ENCODE measurements at places on chromosomes 13 and 19.

DNA sequence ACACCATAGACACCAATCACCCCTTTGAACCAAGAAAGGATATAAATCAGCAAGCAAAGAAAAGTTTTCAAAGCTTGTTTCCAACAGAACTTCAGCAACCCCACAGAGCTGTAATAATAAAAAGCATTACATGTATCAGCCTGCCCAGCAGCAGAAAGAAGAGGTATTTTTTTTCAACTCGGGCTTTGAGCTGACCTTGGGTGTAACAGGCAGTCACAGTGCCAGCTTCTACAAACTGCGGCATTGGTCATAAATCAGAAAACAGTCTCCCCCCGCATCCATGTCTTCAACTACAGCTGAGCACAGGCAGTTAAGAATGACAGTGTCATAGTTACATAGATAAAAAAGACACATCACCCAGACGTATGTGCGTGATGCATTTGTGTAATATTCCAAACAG lies 671.0 kb upstream of the SLITRK1 start:
- DNase-seq = no peak

- DNase-seq = no peak
Observed at GRCh38 chr19:40247178-40247577, 20.7 kb upstream of the CCNP start.

DNA sequence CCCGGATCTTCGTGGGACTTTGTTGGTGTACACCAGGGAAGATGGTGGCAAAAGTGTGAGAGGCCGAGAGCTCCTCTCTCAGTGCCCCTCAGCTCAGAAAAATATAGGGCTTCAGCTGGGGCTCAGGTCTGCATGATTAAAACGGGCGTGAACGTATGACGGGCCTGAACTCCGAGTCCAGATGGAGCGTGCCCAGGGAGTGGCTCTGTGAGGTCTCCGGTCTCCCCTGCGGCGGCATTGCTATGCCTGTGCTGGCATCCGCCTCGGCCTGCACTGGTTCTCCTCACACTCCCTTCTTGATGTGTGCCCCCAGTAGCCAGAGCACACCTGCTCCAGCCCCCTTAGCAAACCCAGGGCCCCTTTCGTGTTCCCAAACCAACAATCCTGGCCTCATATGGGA lies 82.0 kb downstream of the TEX29 start:
- no peak for DNase-seq

DNA sequence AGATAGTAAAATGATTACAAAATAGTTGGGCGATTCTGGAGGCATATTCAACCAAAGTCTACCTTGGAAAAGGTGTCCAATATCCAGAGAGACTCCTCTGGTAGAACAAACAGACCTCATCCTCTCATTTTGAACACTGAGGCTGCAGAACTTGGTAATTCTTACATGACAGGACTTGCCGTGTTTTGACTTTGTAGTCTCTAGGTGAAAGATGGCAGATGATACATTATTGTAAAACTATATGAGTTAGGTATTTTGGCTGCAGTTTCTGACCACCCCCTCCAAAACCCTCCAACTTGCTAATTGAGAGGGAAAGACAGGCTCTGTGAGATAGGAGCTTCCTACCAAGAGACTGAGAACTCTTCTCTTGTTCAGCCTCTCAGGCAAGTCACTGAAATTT lies 22.6 kb downstream of the SAE1 start:
- no peak for DNase-seq

DNA sequence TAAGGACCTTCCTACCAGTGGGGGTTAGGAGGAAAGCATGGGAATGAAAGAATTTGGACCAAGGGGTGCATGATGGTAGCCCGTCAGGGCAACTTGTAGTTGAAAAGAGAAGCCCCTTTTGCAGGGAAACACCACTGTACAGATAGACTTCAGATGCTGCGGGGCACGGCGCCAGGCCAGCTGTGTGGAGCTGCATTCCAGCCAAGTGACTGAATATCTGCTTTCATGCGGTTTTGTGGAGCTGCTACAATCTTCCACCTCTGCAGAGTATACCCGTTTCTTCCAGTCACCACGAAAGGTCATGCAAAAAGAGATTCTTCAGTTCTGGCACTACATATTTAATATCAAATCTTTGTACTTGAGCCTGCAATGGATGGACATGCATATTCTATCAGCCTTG lies 104.7 kb downstream of the RGCC start:
- no peak for DNase-seq

DNA sequence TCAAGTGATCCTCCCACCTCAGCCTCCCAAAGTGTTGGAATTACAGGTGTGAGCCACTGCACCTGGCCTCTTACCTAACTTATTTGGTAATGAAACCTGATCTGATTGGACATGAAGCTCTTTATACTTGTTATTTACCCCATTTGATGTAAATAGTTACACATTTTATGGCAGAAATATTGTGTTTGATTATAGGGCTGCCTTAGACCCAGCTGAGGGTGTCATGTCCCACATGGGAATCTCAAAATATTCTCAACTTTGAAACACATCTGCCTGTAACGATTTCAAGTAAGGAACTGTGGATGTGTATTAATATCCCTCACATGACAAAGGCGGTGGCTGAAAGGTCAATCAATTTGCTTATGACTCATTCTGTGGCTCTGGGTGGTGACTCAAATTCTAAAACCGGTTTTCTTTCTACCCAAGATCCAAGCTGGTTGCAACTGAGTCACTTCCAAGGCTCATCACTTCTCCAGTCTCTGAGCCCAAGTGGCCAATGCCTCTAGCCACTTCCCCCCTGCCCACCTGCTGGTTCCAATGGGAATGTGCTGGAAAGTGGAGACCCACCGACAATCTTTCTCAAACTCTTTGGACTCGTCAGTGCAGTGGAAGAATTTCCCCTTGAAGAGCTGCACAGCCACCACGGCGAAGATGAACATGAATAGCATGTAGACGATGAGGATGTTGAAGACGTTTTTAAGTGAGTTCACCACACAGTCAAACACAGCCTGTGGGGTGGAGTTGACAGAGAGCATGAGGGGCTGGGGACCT lies 110.9 kb downstream of the IER2 start:
- peak; percentile 4 for DNase-seq

DNA sequence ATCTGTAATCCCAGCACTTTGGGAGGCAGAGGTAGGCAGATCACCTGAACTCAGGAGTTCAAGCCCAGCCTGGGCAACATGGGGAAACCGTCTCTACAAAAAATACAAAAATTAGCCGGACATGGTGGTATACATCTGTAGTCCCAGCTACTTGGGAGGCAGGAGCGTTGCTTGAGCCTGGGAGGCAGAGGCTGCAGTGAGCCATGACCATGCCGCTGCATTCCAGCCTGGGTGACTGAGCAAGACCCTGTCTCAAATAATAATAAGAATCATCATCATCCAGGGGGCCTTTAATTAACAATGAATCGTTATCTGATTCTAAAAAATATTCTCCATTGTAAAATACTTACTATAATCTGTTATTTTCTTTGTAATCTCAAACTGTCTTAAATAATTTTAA lies 283.4 kb downstream of the DACH1 start:
- DNase-seq = no peak

DNA sequence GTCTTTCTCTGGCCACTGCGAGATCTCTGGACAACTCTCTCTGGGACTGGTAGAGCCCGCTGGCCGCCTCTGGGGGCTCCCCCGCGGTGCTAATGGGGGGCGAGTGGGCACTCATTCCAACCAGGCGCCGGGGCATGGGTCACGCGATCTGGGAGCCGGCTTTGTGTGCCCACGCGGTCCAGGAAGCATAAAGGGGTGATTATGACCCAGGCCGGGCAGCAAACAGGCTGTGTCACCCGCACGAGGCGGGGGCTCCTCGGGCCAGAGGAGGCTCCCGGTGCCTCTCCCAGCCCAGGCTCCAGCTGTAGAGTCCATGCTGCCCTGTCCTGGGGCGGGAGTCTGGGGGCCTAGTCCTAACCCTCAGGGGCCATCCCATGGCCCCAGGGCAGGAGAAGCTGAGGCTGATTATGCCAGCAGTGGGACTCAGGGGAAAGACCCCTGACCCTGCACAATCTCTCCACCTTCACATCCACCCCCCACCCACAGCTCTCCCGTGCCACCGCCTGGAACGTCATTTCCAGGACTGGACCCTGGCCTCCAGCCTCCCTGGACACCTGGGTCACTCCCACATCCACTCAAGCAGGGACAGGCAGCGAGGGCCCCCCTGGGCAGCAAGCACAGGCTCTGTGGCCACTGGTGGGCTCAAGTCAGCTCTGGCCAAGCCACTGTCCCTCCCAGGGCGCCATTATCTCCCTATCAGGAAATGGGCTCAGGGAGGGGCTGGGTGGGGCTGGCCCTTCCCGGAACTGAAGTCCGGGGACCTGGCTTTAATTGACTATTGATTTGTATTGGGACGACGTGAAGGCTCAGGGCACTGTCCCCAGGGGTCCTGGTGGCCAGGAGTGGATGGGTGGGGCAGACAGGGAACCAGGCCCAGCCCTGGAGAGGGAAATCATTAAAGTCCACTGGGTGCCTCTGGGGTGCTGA lies 50.0 kb downstream of the PTPRS start:
- DNase-seq = no peak

DNA sequence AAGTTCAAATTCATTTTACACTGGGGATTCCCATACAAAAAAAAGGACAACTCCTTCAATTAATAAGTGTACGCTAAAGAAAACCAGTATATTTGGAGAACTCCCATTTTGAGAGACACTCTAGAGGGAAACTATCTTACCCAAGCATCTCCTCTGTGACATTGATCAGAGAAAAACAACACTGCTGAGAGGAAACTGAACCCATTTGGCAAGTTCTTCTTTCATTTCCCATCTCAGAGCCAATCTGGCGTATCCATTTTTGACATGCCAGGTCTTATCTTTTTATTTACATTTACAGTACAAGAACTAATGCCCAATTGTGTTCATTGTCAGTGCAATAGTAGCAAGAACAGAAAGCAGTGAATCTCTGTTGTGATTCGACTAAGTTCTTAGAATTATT lies 30.1 kb downstream of the LIG4 start:
- no peak for DNase-seq

- no peak for DNase-seq
Observed at GRCh38 chr13:112849500-112849899, 119.5 kb upstream of the MCF2L start.

- no peak for DNase-seq
Observed at GRCh38 chr19:46383846-46384245, 29.5 kb downstream of the CCDC8 start.

DNA sequence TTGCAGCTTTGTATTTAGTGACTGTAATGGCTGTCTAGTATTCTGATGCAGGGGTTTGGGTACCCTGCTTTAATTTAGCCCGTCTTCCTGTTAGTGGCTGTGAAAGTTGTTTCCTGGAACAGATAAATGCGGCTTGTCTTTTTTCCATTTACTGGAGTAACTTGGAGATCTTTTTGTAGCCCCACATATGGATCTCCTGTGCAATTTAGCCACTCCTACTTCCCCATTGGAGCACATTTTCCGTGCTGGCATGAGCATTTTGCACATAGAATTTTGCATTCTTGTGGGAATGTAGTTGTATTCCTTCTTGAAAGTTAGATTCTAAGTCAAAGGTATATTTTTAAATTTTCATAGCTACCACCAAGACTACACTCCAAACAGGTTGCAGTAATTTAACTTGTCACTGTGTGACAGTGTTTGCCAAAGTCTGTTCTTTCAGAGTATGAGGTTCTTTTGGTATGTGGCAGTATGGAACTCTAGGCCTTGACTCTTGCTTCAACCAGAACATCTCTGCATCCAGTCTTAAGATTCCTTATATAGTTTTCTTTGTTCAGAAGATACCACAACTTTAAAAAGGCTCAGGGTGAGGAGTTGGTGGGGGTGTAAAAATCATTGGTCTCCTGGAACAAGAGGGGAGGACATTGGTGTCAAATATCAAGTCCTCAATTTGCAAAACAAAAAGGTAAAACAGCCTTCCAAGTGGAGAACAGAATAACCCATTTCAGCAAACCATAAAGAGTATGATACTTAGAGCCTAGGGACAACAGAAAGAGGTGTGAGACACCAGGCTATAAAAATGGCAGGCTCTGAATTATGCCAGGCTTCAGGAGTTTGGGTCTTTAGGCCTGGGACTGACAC lies 21.1 kb upstream of the CCDC97 start:
- DNase-seq = no peak

GRCh38 chr19:58279042-58279924 lies 528 bp downstream of the ZNF8 start:
- DNase-seq = peak; percentile 29

DNA sequence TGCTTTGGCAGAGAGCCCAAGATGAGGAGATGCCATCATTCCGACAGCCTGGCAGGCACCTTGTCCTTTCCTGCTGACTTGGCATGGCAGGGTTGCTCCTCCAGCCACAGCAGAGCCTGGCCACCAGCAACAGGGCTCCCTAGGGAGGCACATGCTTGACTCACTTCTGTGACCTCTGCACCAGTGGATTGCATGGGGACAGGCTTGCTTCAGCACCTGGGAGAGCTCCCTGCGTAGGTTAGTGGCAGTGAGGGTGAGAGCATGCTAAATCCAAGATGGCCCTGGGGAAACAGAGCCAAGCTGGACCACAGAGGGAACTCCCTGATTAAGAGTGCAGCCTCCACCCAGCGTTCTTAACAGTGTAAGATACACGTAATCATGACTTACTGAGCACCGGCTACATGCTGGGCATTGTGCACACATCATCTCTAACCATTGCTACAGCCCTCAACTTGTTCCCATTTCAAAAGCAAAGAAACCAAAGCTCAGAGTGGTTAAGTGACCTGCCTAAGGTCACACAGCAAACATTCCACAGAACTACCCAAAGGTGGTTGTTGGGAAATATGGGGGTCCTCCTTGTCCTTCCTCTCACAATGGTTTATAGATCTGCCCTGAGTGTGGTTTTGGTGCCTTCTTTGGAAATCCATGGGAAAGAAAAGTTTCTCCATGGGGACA lies 116.6 kb upstream of the UQCRFS1 start:
- DNase-seq = no peak

- no peak for DNase-seq
Observed at GRCh38 chr13:95121516-95121915, 179.7 kb downstream of the ABCC4 start.

GRCh38 chr13:78993792-78994191 lies 334.8 kb upstream of the OBI1 start:
- no peak for DNase-seq

DNA sequence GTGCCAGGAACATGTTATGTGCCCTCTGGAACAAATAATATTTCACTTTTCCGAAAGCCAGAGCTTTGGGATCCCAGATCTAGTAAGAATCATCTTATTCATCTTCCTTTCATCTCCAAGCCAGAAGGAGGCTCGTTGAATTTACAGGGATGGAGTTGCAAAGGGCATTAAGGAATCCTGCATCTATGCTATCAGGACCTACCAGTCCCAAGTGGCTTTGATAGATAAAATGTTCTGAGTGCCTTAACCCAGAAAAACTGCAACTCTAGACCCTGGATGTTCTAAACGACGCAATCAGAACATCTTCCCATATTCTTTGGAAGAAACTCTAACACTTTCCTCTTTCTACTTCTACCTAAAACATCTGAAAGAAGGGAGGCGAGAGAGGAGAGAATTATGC lies 9.2 kb upstream of the EDDM13 start:
- no peak for DNase-seq

DNA sequence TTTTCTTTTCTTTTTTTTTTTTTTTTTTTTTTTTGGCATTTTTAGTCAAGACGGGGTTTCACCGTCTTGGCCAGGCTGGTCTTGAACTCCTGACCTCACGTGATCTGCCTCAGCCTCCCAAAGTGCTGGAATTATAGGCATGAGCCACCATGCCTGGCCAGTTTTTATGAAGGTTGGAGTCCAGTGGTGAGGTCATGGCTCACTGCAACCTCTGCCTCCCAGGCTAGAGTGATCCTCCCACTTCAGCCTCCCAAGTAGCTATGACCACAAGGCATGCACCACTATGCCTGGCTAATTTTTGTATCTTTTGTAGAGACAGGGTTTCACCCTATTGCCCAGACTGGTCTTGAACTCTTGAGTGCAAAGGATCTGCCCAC lies 4.2 kb downstream of the SNRPA start:
- no peak for DNase-seq

GRCh38 chr19:49763230-49763629 lies at the start of gene TSKS:
Gene TSKS, minus strand, starts transcription at chr19:49763306. Its CDS starts 59 bp downstream, at chr19:49763247.
- no peak for DNase-seq

Data from activated CD4-positive, alpha-beta T cell treated with anti-CD3 and anti-CD28 coated beads for 4 hours (primary cell).